ENCODE measurements at places on chromosomes 3 and 15.

DNA sequence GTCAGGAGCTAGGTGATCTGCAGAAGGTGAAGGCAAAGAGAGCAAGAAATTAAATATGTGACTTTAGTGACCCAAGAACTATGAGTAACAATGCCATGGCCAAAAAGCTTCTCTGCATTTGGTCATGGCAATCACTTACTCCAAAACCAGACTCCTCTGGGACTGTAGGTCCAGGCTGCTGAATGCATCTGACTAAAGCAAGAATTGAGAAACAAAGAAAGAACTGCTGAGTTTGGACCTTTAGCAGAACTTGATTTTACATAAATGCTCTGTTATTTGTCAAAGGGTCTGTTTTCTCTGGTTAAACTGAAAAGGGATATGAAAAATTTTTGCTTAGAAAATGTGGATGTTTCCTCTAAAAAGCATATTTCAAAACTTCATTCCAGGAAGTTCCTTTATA is 1102.2 kb downstream of the IGSF11 start:
- DNase-seq, result no peak

GRCh38 chr3:183265834-183266417 is 12.9 kb downstream of the B3GNT5 start:
- DNase-seq, result peak; percentile 96

DNA sequence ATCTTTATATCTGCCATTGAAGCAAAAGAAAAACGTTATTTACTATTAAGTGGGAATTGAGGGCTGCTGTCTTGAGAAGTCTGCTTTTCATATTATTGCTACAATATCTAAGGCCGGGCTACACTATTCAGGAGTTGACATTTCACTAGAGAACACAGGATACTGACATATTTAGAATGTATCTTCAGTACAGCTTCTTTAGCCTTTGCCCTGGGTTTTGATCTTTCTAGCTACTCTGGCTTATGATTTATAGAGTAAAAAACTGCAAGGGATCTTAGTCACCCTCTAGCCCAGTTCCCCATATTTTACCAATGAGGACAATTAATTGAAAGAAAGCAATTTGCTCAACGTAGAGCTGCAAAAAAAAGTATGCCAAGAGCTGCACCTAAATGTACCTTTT is 307.4 kb upstream of the DPPA4 start:
- no peak for DNase-seq

GRCh38 chr15:45641374-45641781 is 6.5 kb downstream of the SQOR start:
- DNase-seq, result peak; percentile 85

DNA sequence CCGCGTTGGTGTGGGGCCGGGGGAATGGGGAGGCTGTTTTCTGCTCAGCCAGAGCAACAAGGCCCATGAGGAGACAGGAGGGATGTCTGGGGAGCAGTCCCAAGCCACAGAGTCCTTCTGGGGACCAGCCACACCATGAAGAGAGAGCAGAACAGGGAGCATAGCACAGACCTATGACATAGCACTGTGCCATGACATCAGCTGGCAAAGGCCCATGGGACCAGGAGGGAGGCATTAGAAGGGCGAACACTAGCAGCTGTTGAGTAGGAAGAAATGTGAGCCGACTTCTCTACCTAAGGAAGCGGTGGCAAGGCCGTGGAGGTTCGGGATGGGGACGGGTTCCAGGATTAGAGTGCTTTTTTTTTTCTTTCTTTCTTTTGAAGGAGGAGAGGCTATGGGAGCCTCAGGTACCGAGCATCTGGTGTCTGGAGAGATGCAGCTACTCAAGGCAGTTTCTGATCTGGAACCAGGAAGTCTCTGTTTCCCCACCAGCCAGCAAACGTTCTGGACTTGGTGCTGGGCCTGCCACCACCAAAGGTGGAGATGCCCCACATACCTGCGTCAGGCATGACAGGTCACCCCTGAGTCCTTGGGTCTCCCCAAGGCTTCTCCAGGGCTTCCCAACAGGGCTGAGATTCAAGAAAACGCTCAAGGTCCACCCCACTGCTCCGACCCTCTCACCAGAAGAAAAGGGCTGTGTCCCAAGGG is 77.3 kb upstream of the CGNL1 start:
- no peak for DNase-seq

- DNase-seq, result no peak
Measured at GRCh38 chr3:187902041-187902471, 156.8 kb upstream of the BCL6 start.

DNA sequence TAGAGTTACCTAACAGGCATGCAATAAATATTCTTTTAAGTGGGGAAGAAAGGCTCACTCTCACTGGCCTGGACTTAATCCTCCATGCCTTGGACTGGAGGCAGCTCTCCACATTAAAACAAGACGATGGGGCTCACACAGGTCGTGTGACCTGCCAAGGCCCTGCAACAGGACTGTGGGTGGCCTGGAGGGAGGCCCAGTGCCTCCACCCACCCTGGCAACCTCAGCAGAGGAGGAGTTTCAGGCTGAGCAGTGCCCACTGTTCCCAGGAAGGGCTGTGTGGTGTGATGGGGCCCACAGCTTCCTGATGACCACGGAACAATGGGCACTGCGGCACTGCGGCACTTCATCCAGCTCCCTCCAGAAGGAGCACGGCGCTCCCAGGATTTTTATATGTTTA is 5.5 kb downstream of the UROC1 start:
- DNase-seq, result no peak

GRCh38 chr3:170992854-170993253 is 33.7 kb downstream of the SLC2A2 start:
- DNase-seq, result no peak
